IMR-90 (cell line): ENCODE measurements at places on chromosomes 5 and 9. TPM values are rescaled to one million over a fixed set of nuclear protein-coding genes. Genes with fewer than 3 reads are reported as not detected.

Gene TLE1
- total RNA-seq = 36.0 and 40.3 TPM in 2 replicates

Gene GFI1B
- total RNA-seq = not detected in 2 replicates

Gene ZNF618
- 7.5 and 8.2 TPM in 2 replicates for total RNA-seq

Gene ZDHHC21
- total RNA-seq = 4.5 and 8.3 TPM in 2 replicates

Gene DDX46
- total RNA-seq = 26.0 and 31.9 TPM in 2 replicates

Gene TMEM167A
- 34.6 and 95.8 TPM in 2 replicates for total RNA-seq

Gene GOLGA2
- total RNA-seq = 118 TPM in 2 replicates

Gene CDX1
- total RNA-seq = 0.18 TPM in 1 of 2 replicates, not detected in the other

Gene PPP3R2
- total RNA-seq = not detected in 2 replicates

Gene EDIL3
- total RNA-seq = 82.8 and 101 TPM in 2 replicates

Gene RORB
- total RNA-seq = under 0.01 TPM in 1 of 2 replicates, not detected in the other

Gene PCDHGB1
- total RNA-seq = 3.3 and 3.6 TPM in 2 replicates

Gene ALDH1A1
- total RNA-seq = not detected in 2 replicates

Gene TAF11L10
- not detected in 2 replicates for total RNA-seq

Gene CATSPER3
- total RNA-seq = under 0.01 TPM in 1 of 2 replicates, not detected in the other

GRCh38 chr9:98365227-98365669, 109.8 kb upstream of the TBC1D2 start:
- no peaks in the 10 kb centered on the region for H3K27me3 ChIP-seq
- H3K4me3 ChIP-seq = no peak overlapping the region
- H3K27ac ChIP-seq = no peak overlapping the region

GRCh38 chr9:85172001-85172978, 502.8 kb downstream of the NTRK2 start:
- no peaks in the 10 kb centered on the region for H3K27me3 ChIP-seq
- DNase-seq = no peak
- H3K4me1 ChIP-seq = no peaks in the 10 kb centered on the region
- H3K36me3 ChIP-seq = no peaks in the 10 kb centered on the region
- no peak overlapping the region for H3K27ac ChIP-seq
- H3K4me3 ChIP-seq = no peak overlapping the region

DNA sequence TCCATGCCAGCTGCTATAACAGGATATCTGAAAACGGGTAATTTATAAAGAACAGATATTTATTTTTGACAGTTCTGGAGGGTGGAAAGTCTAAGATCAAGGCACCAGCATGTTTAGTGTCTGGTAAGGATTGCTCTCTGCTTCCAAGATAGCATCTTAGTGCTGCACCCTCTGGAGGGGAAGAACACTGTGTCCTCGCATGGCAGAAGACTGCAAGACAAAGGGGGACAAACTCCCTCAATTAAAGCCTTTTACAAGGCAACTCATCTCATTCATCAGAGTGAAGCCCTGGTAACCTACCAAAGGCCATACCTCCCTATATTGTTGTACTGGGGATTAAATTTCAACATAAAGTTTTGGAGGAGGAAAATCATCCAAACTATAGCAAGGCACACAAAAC, 298.9 kb upstream of the EDIL3 start:
- H3K27me3 ChIP-seq = no peaks in the 10 kb centered on the region
- no peak overlapping the region for H3K4me3 ChIP-seq
- no peak overlapping the region for H3K27ac ChIP-seq
- no peak for DNase-seq
- no peaks in the 10 kb centered on the region for H3K4me1 ChIP-seq
- H3K36me3 ChIP-seq = no peaks in the 10 kb centered on the region

DNA sequence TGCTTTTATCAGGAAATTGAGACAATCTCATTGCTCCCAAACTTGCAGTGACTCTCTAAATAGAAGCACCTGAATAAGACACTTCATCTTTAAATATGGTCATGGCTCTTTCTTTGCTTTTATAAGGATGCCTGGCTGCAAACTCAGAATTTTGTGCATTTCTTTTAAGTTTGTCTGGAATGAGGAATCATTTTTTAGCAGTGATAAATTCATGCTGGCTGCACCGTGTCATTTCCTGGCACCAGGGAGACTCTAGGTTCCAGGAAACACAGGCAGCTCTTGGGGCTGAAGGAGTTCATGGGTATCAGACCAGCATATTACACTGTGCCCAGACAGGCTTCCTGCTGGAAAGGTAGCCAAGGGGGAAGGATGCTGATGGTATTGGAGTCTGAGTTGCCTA, 109.9 kb downstream of the NUDT12 start:
- no peak overlapping the region for H3K27ac ChIP-seq
- peaks cover 8% of the 10 kb centered on the region for H3K4me1 ChIP-seq
- peak; percentile 37 for DNase-seq
- no peaks in the 10 kb centered on the region for H3K27me3 ChIP-seq
- H3K36me3 ChIP-seq = no peaks in the 10 kb centered on the region

- peaks cover 6% of the 10 kb centered on the region for H3K4me1 ChIP-seq
- no peak overlapping the region for H3K27ac ChIP-seq
These were observed 72.2 kb downstream of the ATG10 start for GRCh38 chr5:82044010-82044409.

DNA sequence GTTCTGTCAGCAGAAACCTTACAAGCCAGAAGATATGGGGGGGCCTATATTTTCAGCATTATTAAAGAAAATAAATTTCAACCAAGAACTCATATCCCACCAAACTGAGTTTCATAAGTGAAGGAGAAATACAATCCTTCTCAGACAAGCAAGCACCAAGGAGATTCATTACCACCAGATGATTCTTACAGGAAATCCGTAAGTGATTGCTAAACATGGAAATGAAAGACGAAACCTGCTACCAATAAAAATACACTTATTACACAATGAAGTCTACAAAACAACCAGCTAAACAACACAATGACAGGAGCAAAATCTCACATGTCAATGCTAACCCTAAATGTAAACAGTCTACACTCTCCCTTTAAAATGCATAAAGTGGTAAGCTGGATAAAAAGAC, 17.8 kb upstream of the C9orf72 start:
- H3K27me3 ChIP-seq = no peaks in the 10 kb centered on the region
- H3K27ac ChIP-seq = no peak overlapping the region
- no peak for DNase-seq
- no peak overlapping the region for H3K4me3 ChIP-seq
- H3K36me3 ChIP-seq = no peaks in the 10 kb centered on the region

DNA sequence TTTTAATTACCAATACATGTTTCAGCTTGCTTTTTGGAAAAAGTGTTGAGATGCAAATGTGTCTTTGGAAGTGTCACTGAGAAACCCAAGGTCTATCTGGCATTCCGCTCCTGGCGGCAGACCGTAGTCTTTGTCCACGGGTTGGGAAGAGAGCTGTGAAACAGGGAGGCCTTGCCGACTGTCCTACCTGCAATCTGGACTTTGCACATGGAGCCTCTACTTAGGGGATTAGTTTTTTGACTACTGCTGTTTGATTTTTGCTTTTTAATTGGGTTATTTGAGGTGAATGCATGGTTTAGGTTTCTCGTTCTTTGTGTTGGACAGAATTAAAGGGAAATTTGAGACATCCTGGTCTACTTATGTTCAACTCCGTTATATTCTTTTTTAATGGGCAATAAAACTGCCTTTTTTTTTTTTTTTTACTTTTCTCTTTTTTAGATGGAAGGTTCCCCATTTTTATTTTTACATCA, 25.7 kb downstream of the TRIO start:
- DNase-seq = no peak
- no peaks in the 10 kb centered on the region for H3K27me3 ChIP-seq
- no peak overlapping the region for H3K4me3 ChIP-seq
- peaks cover 43% of the 10 kb centered on the region for H3K4me1 ChIP-seq
- H3K36me3 ChIP-seq = peaks cover 18% of the 10 kb centered on the region

- no peak overlapping the region for H3K4me3 ChIP-seq
- H3K27me3 ChIP-seq = no peaks in the 10 kb centered on the region
- no peak for DNase-seq
- H3K27ac ChIP-seq = no peak overlapping the region
- no peaks in the 10 kb centered on the region for H3K36me3 ChIP-seq
- no peaks in the 10 kb centered on the region for H3K4me1 ChIP-seq
These were observed 951.9 kb upstream of the DMAC1 start for GRCh38 chr9:8751406-8751930.

DNA sequence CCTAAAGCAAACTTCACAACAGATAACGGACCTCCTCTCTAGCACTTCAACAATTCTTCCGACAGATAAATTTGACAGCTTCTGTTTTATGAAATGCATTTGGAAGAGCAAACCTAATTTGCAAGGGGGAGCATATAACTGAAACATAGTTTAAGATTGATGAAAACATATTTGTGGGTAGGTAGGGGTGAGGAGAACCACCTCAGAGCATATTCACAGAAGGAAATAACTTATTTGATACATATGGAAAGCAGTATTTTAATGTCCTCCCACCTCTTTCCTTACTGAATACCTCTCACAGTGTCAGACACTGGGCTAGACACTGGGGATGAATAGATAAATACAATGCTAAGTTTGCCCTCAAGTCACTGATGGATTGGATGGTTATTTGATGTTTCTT, 384.8 kb downstream of the MAT2B start:
- H3K4me1 ChIP-seq = peaks cover 8% of the 10 kb centered on the region
- H3K36me3 ChIP-seq = no peaks in the 10 kb centered on the region
- no peaks in the 10 kb centered on the region for H3K27me3 ChIP-seq

- no peak overlapping the region for H3K27ac ChIP-seq
- H3K36me3 ChIP-seq = no peaks in the 10 kb centered on the region
- peak; percentile 4 for DNase-seq
- no peaks in the 10 kb centered on the region for H3K27me3 ChIP-seq
- H3K4me3 ChIP-seq = no peak overlapping the region
- no peaks in the 10 kb centered on the region for H3K4me1 ChIP-seq
These were observed 731.0 kb downstream of the PRELID2 start for GRCh38 chr5:145104106-145104505.

DNA sequence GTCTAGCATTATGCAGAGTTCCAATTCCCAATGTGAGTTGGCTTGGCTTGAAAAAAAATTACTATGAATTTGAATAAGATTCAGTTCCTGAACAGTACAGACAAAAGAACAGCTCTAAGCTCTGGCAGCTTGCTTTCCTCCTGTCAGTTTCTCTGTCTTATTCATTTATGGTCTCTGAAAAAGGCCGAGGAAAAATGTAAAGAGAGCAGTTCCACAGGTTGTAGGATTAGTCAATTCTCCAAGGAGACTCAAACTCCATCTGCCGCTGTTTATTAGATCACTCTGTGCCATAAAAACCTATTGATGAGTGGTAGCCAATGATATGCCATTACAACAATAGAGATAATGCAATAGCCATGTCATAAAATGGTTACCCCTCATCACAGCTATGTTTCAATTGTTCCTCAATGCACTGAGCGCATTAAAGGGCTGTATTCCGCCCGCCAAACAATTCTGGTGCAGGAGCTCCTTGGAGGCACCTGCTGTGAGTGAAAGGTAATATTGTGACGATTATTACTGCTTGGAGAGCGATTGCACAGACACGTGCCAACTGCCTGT, 188.2 kb downstream of the ARRDC3 start:
- DNase-seq = no peak
- no peak overlapping the region for H3K27ac ChIP-seq
- peaks cover 4% of the 10 kb centered on the region; the same call in 1 of the 2 replicates for H3K4me1 ChIP-seq
- H3K36me3 ChIP-seq = no peaks in the 10 kb centered on the region
- H3K4me3 ChIP-seq = no peak overlapping the region

DNA sequence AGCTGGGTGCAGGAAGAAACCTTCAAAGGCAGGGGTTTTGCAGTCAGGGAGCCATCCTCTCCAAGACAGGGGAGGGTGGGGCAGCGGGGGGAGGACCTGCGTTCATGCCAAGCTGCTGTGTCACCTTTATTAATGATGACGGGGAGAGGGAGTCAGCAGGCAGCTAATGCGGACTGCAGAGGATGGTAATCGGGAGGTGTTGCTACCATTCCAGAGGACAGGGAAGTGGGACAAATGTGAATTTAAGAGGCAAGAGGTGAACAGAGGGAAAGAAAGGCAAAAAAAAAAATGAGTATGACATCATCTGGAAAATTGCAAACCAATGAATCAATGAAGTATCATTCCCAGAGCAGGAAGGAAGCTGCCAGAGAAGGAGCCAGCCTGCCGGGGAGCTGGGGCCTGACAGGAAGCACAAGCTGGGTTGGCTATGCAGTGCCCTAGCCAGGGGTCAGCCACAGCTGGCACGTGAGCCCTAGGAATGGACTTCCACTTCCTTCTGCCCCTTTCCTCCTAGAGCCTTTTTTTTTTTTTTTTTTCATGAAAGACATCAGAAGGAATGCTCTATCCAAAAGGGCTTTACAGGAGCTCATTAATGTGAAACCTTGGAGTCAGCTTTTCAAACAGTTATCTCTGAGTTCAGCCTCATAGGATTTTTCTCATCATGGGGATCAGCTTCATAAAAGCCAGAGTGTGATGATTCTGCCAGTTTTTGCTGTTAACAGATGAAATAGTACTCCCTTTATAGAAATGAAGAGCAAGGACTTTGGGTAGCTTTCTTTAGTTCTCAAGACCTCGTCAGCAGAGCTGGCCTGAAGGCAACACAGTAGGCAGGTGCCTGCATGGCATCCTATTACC, 9.2 kb downstream of the INSYN2B start:
- H3K36me3 ChIP-seq = no peaks in the 10 kb centered on the region
- H3K4me3 ChIP-seq = no peak overlapping the region
- no peaks in the 10 kb centered on the region for H3K27me3 ChIP-seq
- H3K4me1 ChIP-seq = peaks cover 11% of the 10 kb centered on the region
- DNase-seq = peak; percentile 82
- H3K27ac ChIP-seq = peak overlapping the region; percentile 78

- H3K4me3 ChIP-seq = no peak overlapping the region
- peaks cover 12% of the 10 kb centered on the region; the same call in 1 of the 2 replicates for H3K4me1 ChIP-seq
- no peaks in the 10 kb centered on the region for H3K36me3 ChIP-seq
- no peak for DNase-seq
- peaks cover 23% of the 10 kb centered on the region for H3K27me3 ChIP-seq
- H3K27ac ChIP-seq = no peak overlapping the region
These were observed 22.2 kb upstream of the RNU6ATAC start for GRCh38 chr9:134186471-134187109.

- H3K27me3 ChIP-seq = peaks cover 15% of the 10 kb centered on the region
- H3K4me3 ChIP-seq = no peak overlapping the region
- H3K4me1 ChIP-seq = no peaks in the 10 kb centered on the region
- no peaks in the 10 kb centered on the region for H3K36me3 ChIP-seq
- H3K27ac ChIP-seq = no peak overlapping the region
- no peak for DNase-seq
These were observed 12.7 kb upstream of the TMEM174 start for GRCh38 chr5:73160239-73160671.

- H3K4me1 ChIP-seq = peaks cover 2% of the 10 kb centered on the region; the same call in 1 of the 2 replicates
- no peaks in the 10 kb centered on the region for H3K27me3 ChIP-seq
- DNase-seq = peak; percentile 55
- no peaks in the 10 kb centered on the region for H3K36me3 ChIP-seq
- H3K4me3 ChIP-seq = no peak overlapping the region
- H3K27ac ChIP-seq = no peak overlapping the region
These were observed 232.3 kb upstream of the PTGER4 start for GRCh38 chr5:40447438-40447837.

DNA sequence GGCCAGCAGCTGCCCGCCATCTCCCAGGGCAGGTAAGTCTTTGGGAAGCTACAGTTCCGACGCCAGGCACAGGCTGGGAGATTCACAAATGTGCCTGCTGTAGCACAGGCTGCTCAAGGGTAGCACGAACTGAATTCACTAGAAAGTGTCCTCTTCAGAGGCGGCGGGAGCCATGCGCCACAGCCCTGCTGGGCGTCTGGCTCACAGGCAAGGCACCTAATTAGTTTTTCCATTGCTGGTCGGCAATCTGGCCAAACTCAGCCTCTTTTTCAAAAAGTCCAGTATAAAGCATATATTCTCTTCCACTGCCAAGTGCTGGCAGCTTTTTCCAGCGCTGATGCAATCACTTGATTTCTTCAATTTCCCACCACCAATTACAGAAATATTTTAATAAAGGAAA, 128.9 kb upstream of the RAPGEF1 start:
- no peak overlapping the region for H3K27ac ChIP-seq
- no peaks in the 10 kb centered on the region for H3K36me3 ChIP-seq
- peak; percentile 11 for DNase-seq
